ENCODE measurements at places on chromosomes 7 and 10.

DNA sequence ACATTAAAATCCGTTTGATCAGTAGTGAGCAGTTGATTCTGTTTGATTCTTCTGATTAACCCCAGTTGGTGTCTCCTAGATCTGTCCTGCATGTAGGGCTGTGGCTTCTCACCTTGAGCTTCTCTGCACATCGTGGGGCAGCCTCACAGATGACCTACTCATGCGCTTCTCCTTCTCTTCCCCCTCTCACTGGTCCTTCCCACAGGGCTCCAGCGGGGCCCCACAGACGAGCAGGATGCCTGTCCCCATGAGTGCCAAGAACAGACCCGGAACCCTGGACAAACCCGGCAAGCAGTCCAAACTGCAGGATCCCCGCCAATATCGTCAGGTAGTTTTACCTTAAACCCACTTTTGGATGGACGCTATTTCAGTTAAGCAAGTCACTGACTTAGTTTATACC is 178.9 kb downstream of the ARHGAP21 start:
- no peak for DNase-seq

DNA sequence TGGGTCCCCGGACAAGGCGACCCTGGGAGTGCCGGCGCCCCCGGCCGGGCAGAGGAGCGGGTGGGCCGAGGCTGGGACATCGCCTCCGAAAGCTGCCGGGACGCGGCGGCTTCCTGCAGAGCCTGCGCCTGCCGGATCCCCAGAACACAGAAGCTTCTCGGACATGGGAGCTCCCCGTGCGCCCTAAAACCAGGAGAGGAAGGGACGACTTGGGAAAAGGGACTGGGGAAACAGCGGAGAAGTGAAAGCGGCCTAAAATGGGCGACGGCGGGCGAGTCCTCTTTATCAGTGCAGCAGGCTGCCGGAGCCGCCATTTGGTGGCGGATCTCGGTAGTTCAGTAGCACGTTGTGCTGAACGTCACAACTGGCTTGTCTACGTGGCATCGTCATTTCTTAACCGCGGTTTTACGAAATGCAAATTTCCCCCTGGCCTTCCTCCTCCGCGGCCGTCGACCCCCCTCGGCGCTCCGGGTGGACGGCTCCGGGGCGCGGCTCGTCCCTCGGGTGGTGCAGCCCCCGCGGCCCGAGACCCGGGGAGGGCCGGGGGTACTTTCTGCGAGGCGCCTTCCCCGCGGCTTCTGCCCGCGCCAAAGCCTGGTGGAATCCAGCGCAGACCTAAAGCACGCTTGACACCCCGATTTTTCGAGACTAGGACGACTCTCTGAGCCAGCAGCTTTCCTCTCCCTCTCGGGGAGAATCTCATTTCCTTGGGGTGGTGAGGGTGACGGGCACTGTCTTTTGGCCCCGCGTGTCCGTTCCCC is 9.9 kb upstream of the SPAG6 start:
- DNase-seq, result no peak

DNA sequence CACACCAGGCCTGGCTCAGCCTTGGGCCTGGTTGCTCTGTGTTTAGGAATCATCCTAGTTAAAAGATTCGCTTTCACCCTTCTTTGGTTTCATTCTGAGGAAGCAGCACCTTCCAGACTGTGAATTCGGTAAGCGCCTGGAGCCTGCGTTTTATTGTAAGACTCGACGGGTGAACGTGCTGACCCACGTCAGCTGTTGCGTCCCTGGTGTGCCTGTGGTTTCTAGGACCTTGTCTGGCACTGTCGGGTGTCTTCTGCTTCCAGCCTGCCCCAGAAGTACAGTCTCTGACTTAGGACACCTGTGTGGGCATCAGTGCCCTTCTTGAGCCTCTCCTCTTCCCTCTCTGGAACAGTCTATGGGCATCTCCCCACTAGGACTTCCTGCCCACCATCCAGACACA is 26.3 kb downstream of the MKI67 start:
- DNase-seq, result no peak

- no peak for DNase-seq
Measured at GRCh38 chr10:127585519-127586023, 36.5 kb downstream of the NPS start.

DNA sequence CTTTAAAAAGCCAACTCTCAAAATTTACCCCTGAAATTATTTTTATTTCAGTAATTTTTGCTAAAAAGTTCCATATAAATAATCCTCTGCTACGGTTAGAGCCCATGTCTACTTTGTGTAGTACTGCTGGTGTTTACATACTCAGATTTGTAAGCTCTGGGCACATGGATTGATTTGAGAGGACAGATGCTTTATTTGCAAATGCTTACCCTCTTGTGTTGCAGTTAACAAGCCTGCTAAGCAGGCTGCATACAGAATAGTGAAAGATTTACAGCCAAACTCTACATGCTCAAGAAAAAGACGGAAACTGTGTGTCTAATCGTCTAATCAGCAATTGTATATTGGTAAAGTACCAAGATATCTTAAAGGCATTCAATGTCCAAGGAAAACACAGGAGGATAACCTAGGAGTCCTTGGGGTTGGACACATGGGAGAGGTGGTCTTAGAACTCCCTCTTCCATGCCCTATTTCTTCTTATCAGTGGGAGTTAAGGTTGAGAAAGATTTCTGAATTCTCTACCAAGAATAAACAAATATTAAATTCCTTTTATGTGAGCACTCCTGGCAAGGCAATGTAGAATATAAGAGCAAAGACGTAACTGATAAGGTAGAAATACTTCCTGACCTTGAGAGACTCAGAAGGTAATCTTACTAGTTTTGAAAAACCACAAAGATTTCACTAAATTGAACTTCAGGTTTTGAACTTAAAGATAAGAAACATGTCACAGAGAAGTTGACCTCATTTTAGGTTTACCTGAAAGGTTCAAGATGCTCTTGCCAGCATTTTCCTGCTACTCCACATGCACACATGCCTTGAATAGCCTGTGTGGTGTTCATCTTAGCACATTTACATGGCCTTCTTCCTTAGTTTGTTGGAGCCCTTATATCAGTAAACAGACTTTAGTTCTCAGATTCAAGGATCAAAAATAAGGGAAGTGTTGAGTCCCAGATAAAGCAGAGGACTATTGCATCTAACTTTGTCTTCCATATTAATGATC is 1216.5 kb downstream of the SORCS3 start:
- DNase-seq, result no peak

- DNase-seq, result no peak
Measured at GRCh38 chr7:19117870-19118608, 603 bp upstream of the TWIST1 start.

DNA sequence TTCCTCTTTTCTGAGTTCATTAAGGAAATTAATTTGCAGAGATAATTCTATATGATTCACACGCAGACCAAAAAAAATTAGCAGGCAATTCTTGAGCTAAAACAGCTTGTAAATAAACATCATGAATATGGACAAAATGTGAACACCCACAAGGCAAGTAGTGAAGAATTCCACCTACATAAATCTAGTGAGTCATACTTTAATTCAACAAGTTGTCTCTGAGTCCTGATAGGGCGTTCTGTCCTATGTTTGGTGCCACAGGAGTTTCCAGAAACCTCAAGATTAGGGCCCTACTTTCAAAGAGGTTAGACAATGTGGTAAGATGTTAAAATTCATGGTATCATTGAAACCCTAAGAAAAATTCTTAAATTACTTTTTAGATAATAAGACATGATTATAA is 122.3 kb downstream of the SGMS1 start:
- DNase-seq, result no peak

DNA sequence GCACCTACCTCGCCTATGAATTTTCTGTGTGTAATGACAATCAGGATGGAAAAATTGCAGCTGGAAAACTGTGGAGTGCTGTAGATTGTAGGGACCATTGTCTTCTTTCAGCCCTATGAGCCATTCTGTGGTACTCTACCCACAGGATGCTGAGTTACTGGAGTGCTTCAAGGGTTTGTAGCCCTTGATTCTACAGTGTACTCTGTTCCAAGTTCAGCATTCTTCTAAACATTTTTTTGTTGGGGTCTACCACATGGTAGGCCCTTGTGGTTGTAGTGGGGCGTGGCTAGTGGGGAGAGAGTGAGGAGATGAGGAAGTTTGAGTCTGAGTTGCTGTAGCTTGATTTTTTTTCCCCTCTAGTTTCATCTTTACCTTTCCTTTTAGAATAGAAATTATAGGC is 33.5 kb downstream of the REEP3 start:
- peak; percentile 18 for DNase-seq

DNA sequence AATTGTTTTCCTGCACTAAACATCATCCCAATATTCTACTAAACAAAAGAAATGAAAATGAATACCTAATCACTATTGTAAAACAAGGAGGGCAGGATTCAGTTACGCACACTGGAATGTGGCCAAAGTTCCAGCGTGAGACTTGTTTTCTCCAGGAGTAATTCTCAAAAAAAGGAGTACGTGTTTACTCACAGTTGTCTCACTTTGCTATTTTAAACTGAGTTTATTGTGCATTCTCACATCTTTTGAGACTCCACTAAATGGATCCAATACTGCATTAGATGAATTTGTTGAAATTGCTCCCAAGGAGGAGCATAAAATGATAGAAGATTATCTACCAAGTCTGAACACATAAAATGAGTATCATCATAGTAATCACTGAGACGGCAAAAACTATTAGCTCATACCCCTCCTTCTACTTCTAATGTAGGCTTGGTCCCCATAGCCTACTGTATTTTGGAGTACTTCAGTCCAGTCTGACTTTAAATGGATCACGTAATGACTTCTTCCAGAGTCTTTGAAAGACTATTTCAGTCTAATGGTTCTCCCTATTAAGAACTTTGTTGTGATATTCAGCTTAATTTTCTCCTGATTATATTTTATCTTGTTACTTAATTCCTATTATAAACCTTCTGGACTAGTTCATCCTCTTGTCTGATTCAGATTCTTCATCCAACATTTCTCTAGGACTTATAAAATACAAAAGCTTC is 3.8 kb downstream of the GRM3 start:
- DNase-seq, result no peak

DNA sequence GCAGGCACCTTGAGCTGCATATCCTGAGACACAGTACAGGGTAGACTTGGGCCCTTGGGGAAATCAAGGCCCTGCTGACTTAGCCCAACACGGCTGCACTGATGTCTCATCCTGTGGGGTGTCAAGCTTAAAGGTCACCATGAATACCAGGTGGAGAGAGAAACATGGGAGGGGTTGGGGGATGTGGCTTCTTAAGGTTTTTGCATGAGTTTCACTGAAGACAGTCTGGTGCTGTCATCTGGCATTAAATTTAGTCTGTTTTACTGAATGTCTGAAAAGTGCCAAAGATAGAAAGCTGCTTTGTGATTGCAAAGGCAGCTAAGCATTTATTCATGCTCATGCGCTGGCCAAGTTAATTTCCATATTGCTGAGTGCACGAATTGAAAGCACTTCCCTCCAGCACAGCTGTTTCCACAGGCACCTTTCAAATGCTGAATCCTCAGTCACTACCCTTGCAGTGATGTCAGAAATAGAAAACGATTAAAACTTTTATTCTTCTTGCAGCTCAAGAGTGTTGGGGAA is 102.1 kb downstream of the OSBPL3 start:
- DNase-seq, result no peak

GRCh38 chr10:34547291-34547690 is 267.8 kb downstream of the PARD3 start:
- DNase-seq, result no peak

DNA sequence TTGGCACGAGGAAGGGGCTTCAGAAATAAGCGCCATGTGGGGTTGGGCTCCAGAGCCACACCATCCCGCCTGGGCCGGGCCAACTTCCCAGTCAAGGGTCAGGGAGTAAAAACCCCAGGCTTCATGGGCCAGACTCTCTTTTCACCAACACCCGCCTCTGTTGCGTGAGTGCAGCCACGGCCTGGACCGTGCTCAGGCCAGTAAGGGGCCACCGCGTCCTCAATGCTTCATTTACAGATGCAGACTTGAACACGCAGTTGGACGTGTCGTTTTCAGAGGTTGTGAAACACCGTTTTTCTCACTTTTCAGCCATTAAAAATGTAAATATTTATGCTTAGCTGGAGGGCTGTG is 161.0 kb downstream of the WDR37 start:
- no peak for DNase-seq

DNA sequence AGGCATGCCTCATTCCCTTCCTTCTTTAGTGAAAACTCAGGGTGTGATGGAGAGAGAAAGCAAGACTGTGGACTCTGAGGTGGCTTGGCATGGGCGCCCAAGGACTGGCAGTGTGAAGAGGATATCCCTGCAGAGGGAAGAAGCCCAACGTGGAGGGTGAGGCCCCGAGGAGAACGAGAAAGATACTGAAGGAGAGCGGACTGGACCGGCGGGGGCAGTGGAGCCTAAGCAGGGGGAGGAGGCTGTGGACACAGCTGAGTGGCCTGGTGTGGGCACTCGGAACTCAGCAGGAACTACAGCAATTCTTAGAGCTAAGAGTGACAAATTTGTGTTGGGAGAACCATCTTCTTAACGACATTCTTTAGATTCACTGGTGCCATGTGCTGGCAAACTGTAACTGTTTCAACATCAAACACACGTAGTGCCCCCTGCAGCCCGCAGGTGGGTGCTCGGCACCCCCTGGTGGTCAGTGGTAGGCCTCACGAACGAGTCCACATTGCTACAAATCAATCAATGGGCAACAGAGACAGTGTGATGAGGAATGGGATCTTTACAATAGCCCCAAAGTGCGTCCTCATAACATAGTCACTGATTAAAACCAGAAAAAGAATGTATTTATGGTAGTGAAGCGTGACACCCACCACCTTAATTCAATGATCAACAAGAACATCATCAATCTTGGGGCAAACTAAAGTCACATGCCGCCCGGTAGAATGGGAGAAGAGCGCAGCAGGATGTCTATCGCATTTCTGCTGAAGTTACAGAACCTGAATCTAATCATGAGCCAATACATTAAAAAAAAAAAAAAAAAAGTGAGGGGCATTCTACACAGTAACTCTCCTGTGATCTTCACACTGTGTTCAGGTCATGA is 2.0 kb upstream of the SFTPA1 start:
- no peak for DNase-seq

DNA sequence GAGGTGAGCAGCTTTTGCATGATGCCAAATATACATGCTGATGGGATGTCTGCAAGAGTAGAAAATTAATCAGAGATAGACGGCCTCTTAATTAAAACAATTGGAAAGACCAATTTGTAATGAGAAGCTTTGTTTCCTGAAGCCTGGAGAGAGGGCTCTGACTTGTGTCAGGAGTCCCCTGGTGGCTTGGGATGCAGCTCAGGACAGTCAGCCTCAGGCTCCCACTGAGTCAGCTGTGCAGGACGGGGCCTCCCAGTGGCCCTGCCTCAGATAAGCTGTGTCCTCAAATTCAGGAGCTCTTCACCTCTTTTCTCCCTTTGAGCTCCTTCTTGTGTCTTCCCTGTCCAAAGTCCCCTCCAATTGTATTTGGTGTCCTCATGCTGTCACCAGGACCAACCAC is 438.9 kb upstream of the PODXL start:
- DNase-seq, result no peak

- DNase-seq, result no peak
Measured at GRCh38 chr10:48813291-48813690, 126.3 kb downstream of the LRRC18 start.

- DNase-seq, result no peak
Measured at GRCh38 chr10:33047655-33048054, 89.6 kb upstream of the ITGB1 start.

Data from KG1 (cell line).